ENCODE measurements at places on chromosomes 12 and 14.
A peak's percentile ranks its signal among the peaks of the same experiment; 100 is the strongest.

GRCh38 chr12:123363740-123364531 is 711 bp downstream of the SBNO1 start:
- peak; percentile 37 for DNase-seq

GRCh38 chr12:7853557-7853956 is 19.2 kb downstream of the SLC2A14 start:
- no peak for DNase-seq

DNA sequence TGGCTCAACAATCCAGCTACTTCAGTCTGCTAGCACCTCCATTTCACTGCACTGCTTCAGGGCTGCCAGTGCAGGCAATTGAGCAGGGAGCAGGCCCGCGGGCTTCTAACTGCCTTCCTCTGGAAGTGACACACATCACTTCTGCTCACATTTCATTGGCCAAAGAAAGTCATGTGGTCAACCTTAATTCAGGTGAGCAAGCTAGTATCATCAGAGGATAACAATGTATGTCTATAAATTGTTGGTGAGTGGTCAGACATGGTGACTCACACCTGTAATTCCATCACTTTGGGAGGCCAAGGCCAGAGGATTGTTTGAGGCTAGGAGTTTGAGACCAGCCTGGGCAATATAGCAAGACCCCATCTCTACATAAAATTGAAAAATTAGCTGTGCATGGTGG is 22.3 kb upstream of the CHGA start:
- no peak for DNase-seq

GRCh38 chr12:91053951-91054715 is 3.7 kb downstream of the KERA start:
- no peak for DNase-seq

GRCh38 chr14:64244279-64244678 is 49.9 kb downstream of the ESR2 start:
- DNase-seq, result no peak

DNA sequence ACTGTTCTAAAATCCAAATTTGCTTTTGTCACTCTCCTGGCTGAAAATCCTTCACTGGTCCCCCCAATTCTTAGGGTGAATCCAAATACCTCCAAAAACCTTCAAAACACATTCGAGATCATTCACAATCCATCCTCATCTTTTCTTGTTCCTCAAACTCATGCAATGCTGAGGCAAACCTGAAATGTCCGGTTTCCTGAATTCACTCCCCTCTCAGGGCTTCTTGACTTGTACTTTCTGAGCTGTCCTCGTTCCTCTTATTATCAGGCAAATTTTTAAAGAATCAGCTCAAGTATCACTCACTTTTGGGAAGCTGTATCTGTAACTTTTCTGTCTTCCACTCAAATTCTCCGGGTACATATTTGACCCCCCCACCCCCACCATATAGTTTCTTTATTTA is 84.9 kb upstream of the DUSP6 start:
- DNase-seq, result no peak

DNA sequence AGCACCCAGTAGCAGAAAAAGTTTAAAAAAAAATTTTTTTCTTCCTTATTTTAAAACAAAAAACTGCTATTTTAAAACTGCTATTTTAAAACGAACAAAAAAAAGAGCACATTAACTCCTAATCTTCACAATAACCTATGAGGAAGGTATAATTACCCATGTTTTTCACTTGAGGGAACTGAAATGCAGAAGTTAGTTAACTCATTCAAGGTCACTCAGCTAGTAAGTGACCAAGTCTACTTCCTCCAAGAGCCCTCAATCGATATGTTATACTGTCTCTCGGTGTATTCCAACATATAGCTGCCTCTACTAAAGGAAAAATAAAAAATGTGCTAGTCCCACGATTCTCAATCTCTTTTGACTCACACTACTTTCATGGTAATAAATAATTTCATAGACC is 7.8 kb downstream of the RPAP3 start:
- no peak for DNase-seq

- no peak for DNase-seq
Observed at GRCh38 chr12:96134200-96134599, 60.0 kb upstream of the ELK3 start.

- DNase-seq, result no peak
Observed at GRCh38 chr12:49288922-49289555, 5.9 kb upstream of the PRPH start.

- peak; percentile 82 for DNase-seq
Observed at GRCh38 chr12:57001448-57001906, 4.9 kb downstream of the ZBTB39 start.

DNA sequence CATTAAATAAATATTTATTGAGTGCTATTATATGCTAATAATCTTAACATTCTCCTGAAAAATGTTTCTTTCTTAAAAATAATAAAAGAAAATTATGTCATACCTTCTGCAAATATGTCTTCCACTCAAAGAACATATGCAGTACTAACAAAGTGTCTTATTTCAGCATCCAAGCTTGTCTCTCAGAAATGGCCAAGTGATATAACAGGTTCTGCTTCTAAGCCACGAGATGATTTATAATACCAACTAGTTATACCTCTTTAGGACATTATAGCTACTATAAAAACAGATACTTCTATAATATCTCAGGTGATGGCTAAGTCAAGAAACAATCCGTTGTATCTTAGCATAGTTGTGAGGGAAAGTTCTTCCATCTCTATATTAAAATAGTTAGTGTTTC is 128.1 kb upstream of the ARID2 start:
- DNase-seq, result no peak

- no peak for DNase-seq
Observed at GRCh38 chr12:47829584-47829983, 9.9 kb upstream of the HDAC7 start.

DNA sequence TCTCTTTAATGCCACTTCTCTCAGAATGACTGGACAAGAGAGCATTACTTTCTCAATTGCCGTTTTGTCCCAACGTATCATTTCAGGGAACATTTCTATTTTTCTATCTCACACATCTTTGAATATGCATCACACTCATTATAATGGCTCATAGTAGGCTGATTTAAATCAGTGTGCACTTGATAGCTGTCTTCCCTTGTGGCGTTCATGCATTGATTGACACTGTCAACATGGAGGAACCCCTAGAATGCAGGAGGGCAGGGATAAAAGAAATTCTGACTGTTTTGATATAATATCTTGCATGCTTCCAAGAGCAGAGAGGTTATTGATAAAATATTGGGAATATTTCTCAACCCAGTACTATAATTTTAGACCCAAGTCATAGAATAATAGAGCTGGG is 1528.9 kb upstream of the FLRT2 start:
- DNase-seq, result no peak

DNA sequence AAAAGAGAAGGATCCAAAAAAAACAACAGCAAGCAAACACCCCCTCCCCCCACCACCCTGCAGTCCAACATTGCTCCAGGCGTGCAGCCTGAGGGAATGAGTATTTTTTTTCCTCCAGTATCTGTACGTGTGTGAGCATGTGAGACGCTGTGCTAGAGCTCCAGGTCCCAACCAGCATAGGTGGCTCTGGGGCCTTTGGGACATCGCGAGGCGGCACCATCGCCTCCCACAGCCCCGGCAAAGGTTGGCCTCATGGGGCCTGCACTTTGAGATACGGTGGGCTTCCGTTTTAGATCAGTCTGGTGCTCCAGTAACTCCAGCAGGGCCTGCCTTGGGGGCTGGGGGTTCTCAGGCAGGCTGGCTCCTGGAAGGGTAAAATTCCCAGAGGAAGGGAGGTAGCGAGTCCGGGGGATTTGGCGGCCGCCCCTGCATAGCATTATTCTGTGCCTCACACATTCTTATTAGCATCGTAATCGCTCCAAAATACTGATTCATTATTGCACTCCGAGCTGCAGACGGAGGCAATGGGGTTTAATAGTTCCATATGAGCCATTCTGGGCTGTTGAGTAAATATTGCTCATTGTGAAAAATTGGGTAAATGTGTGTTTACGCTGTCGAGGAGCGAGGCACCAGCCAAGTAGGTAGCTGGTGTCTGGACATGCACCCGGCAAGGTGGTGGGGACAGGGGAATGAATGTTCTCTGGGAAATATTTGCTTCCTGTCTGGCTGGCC is 143.1 kb upstream of the MYL2 start:
- DNase-seq, result no peak

- no peak for DNase-seq
Observed at GRCh38 chr12:120350576-120351350, 18.2 kb downstream of the MSI1 start.

- no peak for DNase-seq
Observed at GRCh38 chr12:104576980-104577580, 120.3 kb downstream of the CHST11 start.

GRCh38 chr14:62076825-62077605 is 314.8 kb downstream of the SNAPC1 start:
- no peak for DNase-seq

- DNase-seq, result no peak
Observed at GRCh38 chr14:31118892-31119291, 88.7 kb downstream of the HECTD1 start.

- DNase-seq, result no peak
Observed at GRCh38 chr12:129203456-129203855, 350.2 kb downstream of the GLT1D1 start.

DNA sequence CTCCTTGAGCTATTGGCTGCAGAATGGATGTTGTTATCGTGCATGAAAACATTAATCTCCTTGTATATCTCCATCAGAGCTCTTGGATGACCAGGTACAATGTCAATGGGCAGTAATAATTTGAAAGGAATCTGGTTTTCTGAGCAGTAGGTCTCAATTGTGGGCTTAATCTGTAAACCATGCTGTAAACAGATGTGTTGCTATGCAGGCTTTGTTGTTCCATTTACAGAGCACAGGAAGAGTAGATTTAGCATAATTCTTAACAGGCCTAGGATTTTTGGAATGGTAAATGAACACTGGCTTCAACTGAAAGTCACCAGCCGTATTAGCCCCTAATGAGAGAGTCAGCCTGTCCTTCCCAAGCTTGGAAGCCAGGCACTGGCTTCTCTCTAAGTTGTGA is 50.4 kb downstream of the ATG14 start:
- no peak for DNase-seq

- DNase-seq, result peak; percentile 79
Observed at GRCh38 chr12:12684375-12685106, 11.4 kb downstream of the GPR19 start.

GRCh38 chr12:97142737-97143410 is 235.8 kb downstream of the NEDD1 start:
- peak; percentile 28 for DNase-seq

DNA sequence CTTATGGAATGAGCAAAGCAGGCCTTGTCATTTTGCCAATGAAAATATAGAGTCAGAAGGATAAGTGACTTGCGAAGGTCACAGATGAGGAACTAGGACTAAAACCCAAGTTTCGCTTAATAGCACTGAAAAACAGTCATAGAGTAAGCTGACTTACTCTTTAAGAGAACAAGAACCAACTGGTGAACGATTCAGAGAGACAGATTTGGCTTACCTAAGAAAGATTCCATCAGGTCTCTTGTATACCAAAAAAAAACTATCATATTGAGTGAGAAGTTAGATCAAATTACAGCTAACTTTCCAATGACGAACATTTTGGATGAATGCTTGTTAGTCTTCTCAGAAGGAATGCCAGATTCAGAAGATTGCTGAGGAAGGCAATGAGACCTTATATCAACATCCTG is 74.2 kb downstream of the ZFC3H1 start:
- no peak for DNase-seq

DNA sequence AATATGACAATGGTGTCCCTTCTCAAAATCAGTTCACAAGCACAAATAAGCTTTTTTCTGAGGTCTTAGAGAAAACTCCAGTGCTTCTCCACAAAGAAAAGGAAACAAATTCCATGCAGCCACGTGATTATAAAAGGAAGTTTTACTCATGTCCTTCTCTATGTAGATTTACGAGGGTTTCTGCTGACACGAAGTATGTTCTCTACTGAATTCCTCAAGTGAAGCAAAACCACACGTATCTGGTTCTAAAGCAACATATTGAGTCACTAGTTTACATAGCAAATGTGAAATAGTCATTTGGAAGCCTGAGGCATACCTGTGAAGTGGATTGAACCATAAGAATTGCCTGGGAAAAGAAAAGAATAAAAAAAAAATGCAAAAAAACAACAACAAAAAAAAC is 31.9 kb downstream of the BMP4 start:
- no peak for DNase-seq

GRCh38 chr12:1660304-1661187 is 30.3 kb upstream of the ADIPOR2 start:
- no peak for DNase-seq

DNA sequence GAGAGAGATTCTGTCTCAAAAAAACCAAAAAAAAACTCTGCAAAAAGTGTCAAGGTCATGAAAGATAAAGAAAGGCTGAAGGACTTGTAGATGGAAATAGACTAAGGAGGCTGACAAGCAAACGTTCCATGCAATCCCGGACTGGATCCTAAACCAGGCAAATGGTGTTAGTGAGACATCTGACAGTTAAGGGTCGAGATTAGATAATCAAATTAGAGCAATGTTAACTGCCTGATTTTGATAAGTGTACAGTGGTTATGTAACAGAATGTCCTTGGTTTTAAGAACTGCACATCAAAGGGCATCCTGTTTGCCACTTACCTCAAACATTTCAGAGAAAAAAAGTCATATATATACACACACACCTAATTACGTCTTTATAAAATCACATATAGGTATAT is 3.5 kb upstream of the RAN start:
- no peak for DNase-seq

- DNase-seq, result no peak
Observed at GRCh38 chr12:8508910-8509841, 4.1 kb upstream of the CLEC4D start.

- no peak for DNase-seq
Observed at GRCh38 chr12:108076556-108076955, 52.5 kb upstream of the WSCD2 start.

DNA sequence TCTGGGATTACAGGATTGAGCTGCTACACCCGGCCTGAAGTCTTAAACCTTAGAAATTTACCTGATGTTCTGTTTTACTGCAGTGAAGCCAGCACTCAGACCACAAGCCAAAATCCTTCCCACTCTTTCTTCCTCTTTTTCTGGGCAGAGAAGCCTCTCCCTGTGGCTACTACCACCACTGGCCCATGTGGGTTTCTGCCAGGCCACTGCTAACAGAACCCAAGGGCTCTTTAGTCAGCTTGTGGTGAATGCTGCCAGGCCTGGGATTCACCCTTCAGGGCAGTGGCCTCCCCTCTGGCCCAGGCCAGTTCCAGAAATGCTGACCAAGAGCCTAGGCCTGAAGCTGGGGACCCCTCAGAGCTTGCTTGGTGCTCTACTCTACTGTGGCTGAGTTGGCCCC is 35.3 kb downstream of the GAS2L3 start:
- DNase-seq, result no peak
